ENCODE measurements at places on chromosomes 7 and 10.

DNA sequence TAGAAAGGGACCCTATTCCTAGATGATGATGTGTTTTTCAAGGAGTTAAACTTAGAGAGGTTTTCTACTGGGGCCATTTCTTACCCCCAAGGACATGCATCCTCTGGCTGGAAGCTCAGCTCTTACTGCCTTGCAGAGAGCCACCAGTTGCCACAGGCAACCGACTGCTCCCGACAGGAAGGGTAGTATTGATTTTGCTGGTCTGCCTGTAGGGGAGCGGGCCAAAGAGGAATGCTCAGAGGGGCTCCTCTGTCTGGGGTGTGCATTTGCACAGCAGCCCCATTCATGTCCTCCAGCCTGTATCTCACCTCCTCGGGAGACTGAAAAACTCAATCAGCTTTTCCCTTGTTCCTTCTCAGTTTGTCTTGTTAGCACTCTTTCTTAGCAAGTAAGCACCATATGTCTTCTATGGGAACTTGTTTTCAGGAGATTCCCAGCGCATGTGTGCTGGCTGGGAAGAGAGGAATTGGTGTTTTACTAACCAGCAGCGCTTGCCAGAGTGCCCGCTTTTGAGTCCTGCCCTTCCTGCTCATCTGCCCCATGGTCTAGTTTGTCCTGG is 739.0 kb upstream of the GALNT17 start:
- no peak for DNase-seq

DNA sequence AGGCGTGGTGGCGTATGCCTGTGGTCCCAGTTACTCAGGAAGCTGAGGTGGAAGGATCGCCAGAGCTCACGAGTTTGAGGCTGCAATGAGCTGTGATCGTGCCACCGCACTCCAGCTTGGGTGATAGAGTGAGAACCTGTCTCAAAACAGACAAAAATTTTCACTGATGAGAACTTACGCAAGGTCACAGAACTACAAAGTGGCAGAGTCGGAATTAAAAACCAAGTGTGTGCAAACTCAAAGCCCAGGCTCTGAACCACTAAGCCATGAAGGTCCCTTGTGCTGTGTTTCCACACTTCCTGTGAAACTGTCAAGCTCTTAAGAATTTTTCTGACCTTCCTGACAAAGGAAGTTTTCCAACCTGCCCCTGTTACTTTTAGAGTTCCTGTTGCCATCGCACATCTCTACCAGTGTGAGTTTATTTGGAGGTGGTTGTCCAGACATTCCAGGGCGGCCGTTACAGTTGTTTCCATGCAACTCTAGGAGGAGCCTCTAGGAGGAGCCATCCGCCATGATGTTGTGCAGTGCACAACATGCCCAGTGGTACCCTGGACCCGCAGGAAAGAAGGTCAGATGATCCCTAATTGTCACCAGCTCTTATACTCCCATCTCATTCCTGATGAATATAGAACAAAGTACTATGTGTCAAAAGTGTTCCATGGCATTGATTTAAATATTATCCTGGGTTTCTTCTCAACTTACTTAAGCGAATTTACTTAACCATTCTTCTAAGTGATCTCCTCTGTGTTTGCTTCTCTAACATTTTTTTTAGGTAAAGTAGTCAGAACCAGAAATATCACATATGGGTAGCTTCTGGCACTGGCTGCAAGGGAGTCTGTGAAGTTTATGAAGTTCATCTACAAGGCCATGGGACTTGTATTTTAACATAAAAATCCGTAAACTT is 49.0 kb upstream of the LYZL1 start:
- DNase-seq = peak; percentile 59

GRCh38 chr7:1562597-1563051 is 6.6 kb upstream of the TMEM184A start:
- DNase-seq = peak; percentile 85

GRCh38 chr7:11540271-11540761 is 291.7 kb downstream of the THSD7A start:
- no peak for DNase-seq

DNA sequence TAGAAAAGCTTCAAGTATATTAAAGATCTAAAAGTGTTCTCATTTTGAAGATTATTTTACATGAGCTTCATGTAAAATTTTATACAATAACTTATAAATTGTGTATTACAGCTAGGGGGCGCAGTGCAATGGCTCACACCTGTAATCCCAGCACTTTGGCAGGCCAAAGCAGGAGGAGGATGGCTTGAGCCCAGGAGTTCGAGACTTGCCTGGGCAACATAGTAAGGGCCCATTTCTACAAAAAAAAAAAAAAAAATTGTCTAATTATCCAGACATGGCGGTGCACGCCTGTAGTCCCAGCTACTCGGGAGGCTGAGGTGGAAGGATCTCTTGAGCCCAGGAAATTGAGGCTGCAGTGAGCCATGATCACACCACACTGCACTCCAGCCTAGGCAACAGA is 16.6 kb downstream of the ACBD5 start:
- no peak for DNase-seq

DNA sequence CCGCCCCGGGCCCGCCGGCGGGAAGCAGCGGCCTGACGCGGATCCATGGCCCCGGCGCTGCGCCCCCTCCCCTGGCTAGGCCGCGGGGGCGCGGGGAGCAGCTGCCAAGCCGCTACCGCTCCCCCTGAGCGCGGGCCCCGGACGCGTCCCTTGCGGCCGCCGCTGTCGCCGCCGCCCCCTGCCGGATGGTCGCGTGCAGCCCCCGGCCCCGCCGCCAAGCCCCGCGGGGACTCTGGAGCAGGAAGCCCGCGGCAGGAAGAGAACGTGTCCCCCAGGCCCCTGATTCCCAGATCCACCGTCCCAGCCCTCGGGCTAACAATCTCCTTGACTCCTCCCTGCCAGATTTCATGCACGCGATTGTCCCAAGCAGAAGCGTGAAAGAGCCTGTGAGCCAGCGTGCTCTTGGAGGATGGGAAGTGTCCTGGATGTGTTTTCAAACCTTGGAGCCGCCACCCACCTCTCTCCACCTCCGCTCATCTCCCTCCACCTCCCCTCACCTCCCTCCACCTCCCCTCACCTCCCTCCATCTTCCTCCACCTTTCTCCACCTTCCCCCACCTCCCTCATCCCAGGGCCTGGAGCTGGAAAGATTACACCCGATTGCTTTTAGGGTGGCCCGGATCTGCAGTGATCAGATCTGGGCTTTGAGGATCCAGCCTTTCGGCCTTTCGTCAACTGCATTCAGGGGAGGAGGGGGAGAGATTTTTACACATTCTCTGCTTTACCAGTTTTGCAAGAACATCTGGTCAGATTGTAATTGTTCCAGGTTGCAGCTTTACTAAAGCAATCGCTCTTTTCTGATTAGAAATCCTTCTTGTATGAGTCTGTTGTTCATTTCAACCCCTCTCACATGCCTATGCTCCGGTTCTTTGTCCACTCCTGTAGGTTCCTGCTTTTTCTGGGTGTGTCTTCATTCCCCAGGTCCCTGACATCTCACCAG is 570 bp upstream of the PRTFDC1 start:
- DNase-seq = peak; percentile 90

- no peak for DNase-seq
Observed at GRCh38 chr10:116110736-116111135, 162.3 kb downstream of the GFRA1 start.

DNA sequence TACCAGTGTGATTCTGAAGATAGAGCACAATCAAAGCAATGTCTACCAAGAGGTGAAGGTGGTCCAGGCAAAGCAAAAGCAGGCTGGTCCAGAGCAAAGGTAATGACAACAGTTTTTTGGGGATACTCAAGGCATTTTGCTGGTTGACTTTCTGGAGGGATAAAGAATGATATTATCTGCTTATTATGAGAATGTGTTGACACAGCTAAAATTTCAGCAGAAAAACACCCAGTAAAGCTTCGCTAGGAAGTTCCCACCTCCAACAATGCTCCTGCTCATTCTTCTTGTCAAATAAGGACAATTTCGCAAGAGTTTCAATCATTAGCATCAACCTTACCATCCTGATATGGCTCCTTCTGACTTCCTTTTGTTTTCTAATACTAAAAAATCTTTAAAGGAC is 24.1 kb downstream of the GPR85 start:
- DNase-seq = no peak

DNA sequence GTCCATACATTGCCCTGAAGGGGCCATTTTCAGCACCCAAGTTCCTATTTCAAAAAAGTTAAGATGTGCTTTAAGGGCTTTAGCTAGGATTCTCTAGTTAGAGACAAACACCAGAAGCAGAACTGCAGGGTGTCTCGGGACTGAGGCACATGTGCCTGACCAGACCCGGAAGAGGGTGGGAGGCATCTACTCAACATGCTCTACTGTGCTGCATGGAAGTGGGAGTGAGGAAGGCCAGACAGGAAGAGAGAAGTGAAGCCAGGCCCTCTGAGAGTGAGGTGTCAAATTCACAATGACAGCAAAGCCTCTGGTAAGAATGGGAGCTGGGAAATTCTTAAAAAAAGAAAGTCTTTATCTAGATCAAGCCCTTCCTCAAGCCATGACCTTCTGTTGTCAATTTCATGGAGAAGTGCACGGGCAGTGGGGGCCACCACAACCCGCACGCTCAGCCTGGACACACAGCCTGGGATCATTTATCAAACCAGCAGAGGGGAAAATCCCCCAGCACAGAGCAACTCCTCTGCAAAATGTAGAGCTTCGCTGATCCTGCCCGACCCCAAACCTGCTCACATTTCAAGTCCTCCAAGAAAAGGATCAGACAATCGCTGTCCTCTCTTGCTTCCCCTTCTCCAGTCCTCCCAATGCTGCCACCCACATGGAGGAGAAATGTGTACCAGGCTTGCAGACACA is 38.7 kb downstream of the PLXNA4 start:
- no peak for DNase-seq

DNA sequence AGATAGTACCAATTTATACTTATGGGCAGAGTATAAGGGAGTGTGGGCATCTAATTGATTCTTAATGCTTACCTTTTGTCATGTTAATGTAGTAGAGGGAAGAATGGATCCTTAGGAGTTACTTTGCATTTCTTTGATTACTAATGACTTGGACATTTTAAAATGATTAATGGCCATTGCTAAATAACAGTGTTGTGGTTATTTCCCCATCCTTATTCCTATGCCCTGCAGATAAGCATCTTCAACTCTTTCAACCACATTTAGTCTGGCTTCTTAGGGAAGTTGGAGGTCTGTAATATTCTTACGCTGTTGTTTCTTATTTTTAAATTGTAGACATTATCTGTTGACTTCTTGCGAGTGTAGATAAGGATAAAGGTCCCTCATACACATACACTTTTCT is 37.2 kb downstream of the KAT6B start:
- no peak for DNase-seq

- no peak for DNase-seq
Observed at GRCh38 chr7:41133690-41134299, 569.1 kb downstream of the INHBA start.

GRCh38 chr10:77030974-77031373 is 606.6 kb downstream of the KCNMA1 start:
- no peak for DNase-seq

GRCh38 chr7:66099551-66100407 is 14.9 kb upstream of the CRCP start:
- DNase-seq = no peak

GRCh38 chr10:100306861-100307260 is 20.4 kb upstream of the BLOC1S2 start:
- no peak for DNase-seq

DNA sequence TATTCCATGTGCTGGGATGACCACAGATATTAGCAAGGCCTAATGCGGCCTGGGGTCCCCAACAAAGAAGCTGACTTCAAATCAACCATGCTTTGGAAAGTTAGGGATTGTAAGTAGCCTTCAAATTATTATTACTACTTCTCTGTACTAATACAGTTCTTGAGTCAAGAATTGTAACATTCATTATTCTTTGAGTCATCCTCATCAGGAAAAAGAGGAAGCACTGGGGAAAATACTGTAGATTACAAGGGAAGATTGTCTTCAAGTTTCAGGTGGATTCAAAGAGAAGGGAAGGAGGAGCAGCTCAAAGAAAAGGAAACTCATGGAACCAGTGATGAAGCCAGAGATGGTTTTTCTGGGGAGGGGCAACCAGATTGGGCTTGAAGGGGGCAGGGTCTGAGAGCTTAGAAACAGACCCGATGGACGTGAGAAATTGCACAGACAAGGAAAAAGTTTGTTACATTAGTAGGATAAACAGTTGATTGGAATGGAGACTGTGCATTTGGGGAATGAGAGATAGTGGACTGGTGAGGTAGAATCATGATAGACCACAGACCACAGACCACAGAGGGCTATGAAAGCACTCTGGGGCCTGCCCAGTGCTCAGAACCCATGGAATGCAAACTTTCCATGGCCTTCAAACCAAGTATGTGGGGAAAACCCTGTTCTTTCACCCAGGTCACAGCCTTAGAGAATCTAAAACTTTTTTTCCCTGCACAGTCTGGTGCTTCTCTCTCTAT is 209.9 kb downstream of the ZNF365 start:
- no peak for DNase-seq

- DNase-seq = no peak
Observed at GRCh38 chr7:19095353-19095860, 22.0 kb downstream of the TWIST1 start.

DNA sequence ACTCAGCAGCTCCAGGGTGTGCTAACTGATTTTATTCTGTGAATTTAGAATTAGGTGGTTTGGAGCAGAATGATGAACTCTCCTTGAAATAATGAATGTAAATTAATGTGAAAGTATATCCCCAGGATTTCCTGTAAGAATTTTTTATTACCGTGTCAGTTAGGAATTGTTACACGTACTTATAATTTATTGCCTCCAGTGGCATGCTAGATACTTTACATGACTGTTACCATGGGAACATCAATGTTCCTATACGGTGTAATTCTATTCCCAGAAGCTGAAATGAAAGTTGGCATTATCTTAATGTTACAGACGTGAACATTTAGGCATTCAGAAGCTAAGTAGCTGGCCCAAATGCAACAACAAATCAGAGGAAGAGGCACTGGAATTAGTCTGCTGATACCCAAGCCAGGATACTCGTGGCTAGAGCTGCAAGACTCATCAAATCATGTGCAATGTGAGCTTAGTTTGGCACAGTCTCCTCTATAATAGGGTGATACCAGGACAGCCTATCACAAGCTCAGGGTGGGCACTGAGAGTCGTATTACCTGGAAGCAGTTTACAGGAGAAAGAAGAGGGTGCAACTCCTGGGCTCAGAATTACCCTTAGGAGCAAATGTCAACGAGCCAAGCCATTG is 30.0 kb upstream of the PRKAR2B start:
- DNase-seq = no peak

Measured in D341Med (cell line).